C1 segment of cervical spinal cord (tissue), 14 donors: ENCODE measurements at places on chromosomes 7 and 10.
A peak's percentile ranks its signal among the peaks of the same experiment; 100 is the strongest.

DNA sequence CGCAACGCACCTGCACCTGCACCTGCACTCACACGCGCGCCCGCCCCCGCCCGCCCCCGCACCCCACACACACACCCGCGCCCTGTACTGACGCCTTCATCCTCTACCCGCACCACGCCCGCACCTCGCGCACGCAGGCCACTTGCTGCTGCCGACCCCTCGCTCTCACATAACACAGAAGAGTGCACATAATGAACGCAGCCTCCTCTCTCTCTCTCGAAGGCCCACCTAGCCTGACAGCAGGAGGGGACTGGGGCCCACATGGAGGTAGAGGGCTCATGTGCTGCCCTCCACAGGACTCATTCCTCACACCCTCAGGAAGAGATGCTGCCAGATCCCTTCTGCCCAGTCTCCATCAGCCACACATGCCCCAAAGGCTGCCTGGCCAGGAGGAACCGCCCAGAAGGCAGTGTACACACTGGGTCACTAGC is 432 bp upstream of the CAMK2B start:
- DNase-seq = no peak

GRCh38 chr7:610531-611280 is 91.1 kb upstream of the PDGFA start:
- DNase-seq = no peak

GRCh38 chr10:100998183-100998990 is 1.2 kb upstream of the LZTS2 start:
- DNase-seq = peak; percentile 89

DNA sequence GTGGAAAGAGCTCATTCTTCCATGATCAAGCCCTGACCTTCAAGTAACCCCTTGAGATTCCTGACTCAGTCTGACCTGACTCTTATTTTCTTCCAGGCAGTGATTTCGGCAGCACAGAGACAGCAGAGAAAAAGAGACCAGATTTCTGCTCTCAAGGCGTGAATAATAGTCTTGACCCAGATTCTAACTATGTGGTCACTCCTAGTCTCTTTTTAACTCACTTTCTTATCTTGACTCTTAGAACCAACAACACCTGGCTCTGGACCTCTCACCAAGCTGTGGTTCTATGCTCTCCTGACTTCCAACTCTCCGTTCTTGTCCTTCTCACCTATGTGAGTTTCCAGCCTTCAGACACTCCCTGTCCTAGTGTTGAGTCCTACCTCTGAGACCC is 36.9 kb upstream of the KDM7A start:
- DNase-seq = no peak

DNA sequence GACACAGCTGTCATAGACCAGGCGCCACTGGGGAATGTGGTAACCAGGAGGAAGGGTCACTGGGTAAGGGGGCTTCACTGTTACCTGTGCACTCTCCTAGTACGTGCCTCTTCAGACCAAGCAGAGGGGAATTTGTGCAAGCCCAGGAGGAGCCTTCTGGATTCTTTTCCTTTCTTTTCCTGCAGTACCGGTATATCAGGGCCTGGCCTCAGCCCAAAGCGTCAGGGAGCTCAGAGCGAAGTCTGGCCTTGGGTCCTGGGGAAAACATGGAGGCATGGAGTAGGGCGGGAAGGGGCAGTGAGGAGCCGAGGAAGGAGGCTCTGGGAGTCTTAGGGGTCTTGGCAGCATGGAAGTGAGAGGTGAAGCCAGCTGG is 133.6 kb upstream of the GDF10 start:
- no peak for DNase-seq

- no peak for DNase-seq
Measured at GRCh38 chr10:125081931-125082330, 78.4 kb downstream of the CTBP2 start.

GRCh38 chr7:88368686-88369085 is 62.0 kb upstream of the STEAP4 start:
- DNase-seq = no peak

DNA sequence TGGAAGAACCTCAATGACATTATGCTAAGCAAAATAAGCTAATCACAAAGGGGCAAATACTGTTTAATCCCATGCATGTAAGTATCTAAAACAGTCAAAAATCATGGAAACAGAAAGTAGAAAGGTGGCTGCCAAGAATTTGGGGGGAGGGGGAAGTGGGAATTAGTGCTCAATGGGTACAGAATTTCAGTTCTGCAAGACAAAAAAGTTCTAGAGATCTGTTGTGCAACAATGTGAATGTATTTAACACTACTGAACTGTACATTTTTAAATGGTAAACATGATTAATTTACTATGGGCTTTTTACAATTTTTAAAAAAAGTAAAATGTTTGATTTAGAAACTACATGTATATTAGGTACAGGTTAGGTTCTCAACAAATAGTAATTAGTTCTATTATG is 11.9 kb downstream of the EZH2 start:
- DNase-seq = no peak

DNA sequence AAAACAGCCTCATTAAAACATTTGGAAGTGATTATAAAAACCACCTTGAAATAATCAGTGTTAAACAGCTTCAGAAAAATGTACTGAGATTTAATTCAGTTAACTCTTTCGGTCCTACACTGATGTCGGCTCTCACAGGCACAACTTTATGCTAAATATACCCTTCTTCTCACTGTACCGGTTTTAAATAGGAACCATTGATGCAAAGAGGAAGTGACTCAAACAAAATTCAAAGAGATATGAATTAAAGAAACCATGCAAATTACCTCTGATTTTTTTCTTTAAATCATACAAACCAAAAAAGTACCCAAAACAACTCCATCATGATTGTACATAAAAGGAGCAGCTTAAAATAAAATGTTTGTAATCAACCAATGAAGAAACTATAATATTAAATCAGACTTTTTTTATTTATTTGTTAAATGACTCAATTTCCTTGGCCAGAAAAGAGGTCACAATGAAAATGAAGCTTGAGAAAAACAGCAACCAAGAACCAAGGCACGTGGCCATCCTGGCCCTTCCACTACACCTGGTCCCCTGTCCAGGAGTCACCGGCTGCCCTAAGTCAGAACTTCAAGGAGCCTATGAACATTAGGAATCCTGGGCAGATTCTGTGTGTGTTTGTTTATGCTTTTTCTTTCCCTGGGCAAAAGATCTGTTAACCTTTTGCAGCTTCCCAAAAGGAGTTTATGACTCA is 73.0 kb upstream of the CABCOCO1 start:
- no peak for DNase-seq

DNA sequence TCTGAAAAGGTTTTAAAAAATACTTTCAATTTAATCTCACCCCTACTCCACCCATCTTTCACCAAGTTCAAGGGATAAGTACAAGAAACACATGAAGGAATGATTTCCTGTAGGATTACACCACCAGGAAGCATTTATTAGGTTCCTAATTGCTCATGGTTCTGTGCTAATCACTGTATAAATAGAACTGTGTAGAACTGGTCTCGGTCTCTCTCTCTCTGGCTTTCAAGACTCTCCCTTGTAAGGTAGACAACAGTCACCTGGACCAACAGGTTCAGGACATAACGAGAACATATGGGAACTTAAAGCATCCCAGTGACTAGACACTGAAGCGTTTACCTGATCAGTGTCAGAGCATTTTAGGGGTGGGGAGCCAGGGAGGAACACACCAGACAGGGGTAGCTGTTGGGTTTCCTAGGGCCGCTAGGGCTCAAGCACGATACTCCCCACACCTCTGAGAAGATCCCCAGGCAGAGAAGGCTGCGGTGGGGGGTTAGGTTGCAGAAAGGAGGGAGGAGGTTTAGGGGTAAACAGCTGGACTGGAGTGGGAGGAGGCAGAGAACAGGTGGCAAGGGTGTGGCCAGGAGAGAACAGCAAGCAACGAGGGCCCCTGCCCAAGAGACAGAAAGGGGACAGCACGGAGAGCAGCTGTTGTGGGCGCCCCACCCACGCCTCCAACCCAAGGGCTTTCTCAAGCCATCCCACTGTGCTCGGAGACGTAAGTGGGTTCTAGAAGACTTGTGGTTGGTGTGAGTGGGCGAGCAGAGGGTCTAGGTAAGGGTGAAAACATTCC is 52.5 kb upstream of the USP6NL start:
- no peak for DNase-seq

DNA sequence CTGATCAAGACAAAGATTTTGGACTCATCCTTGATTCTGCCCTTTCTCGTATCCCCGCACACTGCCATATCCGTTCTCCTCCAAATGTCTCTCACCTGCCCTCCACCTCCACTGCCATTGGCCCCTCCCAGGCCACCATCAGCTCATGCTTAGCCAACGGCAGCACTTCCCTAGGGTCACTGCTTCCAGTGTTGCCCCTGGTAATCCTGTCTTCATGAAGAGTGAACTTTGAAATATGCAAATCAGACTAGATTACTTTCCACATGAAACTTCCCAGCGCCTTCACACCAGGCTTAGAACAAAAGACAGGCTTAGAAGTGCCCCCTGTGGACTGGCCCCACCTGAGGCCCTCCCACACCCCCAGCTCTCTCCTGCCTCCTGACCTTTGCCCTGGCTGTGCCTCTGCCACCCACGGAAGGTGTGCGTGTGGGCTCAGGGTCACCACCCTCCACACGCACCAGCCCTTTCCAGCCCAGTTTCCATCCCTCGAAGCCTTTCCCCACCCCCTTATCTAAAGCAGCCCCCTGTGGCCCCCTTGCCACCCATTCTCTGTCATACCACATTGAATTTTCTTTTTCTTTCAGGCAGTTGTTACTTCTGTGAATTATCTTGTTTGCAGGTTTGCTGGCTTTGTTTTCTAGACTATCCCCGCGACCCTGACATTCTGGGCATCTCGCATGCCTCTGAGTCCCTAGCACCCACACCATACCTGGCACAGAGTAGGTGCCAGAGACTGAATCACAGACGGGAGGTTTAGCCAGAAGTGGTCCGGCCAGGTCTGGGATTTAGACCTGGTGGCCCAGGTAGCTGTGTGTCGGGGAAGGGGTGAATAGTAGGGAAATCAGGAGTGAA is 26.8 kb upstream of the C10orf53 start:
- DNase-seq = no peak

DNA sequence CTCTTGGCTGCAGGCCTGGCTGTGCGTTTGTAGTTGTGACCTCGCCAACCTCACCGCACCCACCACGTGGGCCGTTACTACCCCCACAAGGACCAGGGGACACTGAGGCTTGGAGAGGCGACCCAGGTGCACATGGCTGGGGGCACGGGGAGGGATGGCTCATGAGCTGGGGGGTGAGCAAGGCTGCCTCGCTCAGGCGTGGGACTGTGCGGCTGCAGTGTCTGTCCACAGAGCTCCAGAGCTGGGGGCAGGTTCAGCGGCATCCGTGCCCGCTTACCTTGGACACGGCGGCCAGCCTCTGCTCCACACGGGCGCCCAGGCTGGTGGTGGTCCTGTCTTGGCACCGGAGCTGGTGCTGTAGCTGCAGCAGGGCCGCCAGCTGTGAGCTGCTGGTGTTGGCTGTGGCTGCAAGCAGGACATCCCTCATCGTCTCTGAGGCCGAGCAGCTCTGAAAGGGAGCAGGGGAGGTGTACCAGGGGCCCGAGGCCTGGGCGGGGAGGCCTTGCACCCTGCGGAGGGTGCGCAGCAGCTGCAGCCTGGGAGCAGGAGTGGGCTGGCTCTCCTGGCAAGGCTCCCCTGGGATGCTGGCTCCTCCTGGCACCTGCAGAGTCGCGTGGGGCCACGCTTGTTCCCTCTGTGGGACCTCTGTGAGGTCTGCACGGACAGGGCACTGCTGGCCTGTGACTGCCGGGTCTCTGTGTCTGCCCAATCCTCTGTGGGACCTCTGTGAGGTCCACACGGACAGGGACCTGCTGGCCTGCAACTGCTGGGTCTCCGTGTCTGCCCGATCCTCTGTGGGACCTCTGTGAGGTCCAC is 60.0 kb upstream of the NKX6-2 start:
- DNase-seq = no peak

DNA sequence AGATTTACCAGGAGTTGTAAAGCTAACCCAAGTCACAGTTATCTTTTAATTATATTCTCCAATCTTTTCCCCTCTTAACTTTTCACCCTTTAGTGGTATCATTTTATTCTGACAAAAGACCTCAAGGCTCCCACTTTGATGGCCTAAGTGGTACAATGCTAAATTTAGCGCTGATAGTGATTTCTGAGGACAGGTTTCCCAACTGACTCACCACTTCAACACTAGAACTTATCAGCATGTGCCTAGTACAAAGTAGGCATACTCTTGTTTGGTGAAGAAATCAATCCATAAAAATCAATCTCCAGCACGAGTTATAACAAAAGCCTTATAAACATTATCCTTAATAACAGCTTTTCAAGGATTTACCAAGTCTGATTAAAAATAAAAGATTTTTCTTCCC is 7.5 kb downstream of the SNX13 start:
- DNase-seq = no peak

GRCh38 chr10:110918269-110918642 is 724 bp downstream of the BBIP1 start:
- DNase-seq = no peak

DNA sequence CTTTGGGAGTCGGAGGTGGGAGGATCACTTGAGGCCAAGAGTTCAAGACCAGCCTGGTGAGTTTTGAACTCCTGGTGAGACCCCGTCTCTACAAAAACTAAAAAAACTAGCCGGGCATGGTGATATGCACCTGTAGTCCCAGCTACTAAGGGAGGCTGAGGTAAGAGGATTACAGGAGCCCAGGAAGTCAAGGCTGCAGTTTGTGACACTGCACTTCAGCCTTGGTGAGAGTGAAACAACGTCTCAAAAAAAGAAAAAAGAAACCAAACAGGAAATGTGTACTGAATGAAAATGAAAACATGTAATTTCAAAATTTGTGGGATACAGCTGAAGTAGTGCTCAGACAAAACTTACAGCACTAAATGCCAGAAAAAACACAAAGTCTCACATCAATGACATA is 7.6 kb downstream of the ARHGAP12 start:
- no peak for DNase-seq

DNA sequence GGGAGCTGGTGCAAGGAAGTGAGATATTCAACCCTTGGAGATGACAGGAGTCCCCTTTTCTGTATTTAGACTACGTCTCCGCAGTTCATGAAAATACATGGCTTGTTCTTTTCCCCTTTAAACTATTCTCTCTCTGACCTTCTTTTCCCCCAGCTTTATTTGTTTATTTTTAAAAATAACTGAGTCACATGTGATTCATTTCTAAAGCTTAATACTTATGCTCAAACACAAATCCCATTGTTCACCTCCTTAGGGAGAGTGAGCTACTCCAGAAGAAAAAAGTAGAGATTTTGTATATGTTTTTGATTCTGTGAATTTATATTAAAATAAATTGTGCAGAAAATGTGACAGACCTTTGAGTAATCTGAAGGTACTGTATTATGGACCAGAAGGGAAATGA is 35.9 kb upstream of the FZD1 start:
- no peak for DNase-seq

DNA sequence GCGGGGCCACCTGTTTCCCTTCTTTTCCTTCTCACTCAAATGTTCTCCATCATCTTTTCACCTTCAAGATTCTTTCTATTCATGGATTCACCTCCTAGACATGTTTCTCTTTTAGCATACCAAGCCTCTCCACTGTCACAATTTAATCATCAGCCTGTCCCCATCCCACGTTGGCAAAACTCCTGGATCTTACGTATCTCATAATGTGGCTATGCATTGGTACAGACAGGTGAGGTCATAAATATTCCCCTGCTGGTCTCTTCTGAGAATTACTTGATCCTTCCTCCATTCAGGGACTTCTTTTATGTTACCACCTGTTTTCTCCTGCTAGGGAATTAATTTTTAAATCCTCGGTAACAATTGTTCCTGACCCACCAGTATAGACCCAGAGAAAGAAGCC is 262.6 kb upstream of the NEBL start:
- DNase-seq = no peak
